ENCODE measurements at places on chromosomes 5 and 9. TPM values are rescaled to one million over a fixed set of nuclear protein-coding genes. Genes with fewer than 3 reads are reported as not detected.

SPATA9 gene
- not detected for total RNA-seq

LPAR1 gene
- 40.8 TPM for total RNA-seq

RNF145 gene
- total RNA-seq: 80.4 TPM

AGXT2 gene
- total RNA-seq: not detected

WNT8A gene
- total RNA-seq: not detected

COL15A1 gene
- 14.7 TPM for total RNA-seq

MRRF gene
- total RNA-seq: 40.9 TPM

SLC44A1 gene
- total RNA-seq: 137 TPM

SARDH gene
- not detected for total RNA-seq

ENC1 gene
- total RNA-seq: 4.3 TPM

SPATA31A3 gene
- not detected for total RNA-seq

ADGRD2 gene
- total RNA-seq: not detected

ADRA1B gene
- 3.0 TPM for total RNA-seq

NME5 gene
- 14.4 TPM for total RNA-seq

F12 gene
- total RNA-seq: 0.42 TPM

ARHGEF28 gene
- total RNA-seq: 58.8 TPM

TEK gene
- 11.9 TPM for total RNA-seq

C9 gene
- not detected for total RNA-seq

F2RL1 gene
- 13.1 TPM for total RNA-seq

LVRN gene
- 0.67 TPM for total RNA-seq

NFIL3 gene
- total RNA-seq: 24.8 TPM

RLN2 gene
- total RNA-seq: not detected

NPR3 gene
- total RNA-seq: 25.4 TPM

PCDHA9 gene
- 0.17 TPM for total RNA-seq

All from thyroid gland (tissue), 4 donors.